ENCODE measurements at places on chromosomes 7 and 10.

- no peak for DNase-seq
Measured at GRCh38 chr7:105130048-105130447, 116.0 kb downstream of the KMT2E start.

GRCh38 chr10:59700709-59701108 is 8.9 kb downstream of the SLC16A9 start:
- no peak for DNase-seq

DNA sequence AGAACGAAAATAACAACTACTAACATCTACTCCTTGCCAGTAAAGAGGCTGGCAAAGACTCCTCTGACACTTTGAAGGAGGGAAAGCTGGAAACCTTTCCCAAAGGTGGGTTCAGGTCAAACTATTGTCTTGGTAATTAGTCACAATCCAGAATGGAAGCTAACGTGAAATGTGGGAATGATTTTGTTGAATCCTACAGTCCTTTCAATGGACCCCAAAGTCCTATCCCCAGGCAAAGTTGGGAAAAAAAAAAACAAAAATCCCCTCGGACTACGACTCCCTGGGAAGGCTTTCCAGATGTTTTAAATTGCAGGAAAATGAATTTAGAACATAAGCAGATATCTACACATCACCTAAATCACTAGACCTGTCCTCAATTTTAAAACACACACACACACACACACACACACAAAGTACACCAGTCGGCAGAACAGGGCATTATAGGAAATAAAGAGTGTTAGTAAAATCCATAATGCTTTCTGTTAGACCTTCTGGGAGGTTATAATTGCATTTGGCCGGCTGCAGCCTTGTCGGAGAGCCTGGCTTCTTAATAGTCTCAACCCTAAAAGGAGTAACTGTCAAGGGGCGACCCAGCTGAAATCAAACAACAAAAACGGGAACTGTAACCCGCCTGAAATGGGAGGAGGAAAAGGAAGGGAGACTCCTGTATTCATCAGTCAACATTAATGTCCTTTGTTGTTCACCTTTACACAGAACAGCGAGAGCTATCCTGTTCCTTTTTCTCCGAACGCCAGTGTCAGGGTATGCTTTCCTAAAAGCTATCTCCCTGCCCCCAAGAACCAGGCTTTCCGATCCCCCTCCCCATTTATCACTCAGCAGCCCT is 1.5 kb downstream of the DOCK4 start:
- peak; percentile 2 for DNase-seq

DNA sequence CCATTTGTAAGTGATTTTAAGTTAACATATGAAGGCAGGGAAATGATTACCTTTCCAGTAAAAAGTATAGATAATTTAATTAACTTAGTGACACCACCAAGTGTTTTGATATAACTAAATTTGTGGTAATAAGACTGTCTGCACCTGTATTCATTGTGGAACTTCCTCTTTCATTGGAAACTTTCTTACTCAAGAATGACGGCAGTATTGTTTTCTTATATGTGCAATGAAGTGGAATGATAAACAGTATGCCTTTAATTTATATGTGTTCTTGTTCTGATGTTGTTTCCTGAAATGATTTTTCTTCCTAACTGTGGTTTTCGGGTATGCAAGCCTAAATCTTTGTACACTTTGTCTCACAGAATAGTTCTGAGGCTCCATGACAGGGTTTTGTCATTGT is 46.4 kb downstream of the CASD1 start:
- DNase-seq, result no peak

GRCh38 chr7:129784437-129784782 is 168.3 kb downstream of the UBE2H start:
- no peak for DNase-seq

DNA sequence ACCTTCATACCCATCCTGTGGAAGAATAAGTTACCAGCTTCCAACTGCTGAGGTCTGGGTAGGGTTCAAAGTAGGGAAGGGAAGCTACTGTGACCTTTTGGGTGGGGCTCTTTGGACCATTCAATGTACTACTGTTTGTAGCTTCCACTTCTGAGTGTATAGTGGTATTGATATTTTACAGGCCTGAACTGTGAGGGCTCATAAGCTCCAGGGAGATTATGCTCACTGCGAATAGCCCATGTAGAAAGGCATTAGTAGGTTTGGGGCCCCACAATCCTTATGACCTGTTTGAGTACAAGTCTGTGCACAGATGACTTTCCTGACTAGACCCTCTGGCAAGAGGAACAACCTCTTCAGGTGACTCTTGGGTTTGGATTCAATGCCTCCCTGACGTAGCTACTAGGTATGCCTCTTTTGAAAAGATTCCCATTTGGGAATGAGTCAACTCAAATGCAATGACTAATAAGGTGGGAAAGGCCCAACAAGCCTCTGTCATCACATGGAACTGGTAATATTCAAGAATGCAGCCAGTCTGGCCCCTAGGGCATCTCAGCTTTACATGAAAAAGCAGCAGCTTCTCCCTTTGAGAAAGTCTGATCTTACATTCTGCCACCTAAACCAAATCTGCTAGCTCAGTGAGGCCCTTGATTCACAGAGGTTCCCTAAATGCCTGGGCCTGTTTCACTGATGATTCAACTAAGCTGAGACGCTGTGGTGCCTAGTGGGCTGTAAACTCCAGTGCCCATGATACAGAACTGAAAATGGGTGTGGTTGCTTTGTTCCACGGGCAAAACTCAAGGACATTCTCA is 79.8 kb downstream of the ABI1 start:
- peak; percentile 93 for DNase-seq

DNA sequence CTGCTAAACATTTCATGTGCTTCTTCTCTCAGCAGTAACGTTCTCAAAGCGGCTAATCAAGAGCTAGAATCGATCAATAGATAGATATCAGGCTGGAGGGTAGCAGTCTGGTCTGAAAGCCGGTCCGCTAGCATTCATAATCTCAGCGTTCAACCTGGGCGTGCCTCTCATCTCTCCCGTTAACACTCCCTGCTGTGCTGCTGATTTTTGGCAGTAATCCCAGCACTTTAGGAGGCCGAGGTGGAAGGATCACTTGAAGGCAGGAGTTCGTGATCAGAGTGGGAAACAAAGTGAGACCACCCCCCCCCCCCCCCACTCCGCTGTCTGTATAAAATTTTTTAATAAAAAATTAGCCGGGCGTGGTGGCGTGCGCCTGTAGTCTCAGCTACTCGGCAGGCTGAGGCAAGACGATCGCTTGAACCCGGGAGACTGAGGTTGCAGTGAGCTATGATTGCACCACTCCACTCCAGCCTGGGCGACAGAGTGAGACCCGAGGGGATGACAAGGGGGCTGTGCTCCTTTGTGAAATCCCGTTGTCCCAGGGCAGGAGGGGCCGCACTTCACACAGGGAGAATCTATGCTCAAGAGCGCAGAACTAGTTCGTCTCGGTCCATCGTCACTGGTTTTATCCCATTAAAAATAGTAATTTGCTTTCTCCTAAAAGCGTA is 624 bp upstream of the CEP55 start:
- DNase-seq, result peak; percentile 57

DNA sequence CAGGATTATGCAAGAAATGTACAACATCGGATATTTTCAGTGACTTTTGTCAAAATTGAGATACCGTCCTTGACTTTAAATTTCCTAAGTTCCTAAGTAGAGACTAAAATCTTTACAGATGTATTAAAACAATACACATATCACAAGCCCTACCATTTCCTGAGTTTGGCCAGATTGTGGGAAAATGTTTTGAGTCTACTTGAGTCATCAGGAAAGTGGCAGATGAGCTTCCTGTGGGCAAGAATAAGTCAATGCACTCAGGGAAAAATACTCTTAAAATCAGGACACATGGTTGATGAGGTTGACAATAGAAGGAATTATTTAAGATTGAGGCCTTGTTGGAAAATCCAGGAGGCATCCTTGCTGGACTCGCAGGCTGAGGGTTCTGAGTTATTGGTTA is 162.5 kb downstream of the SNX10 start:
- DNase-seq, result peak; percentile 19

- no peak for DNase-seq
Measured at GRCh38 chr7:127674361-127674760, 22.4 kb downstream of the SND1 start.

GRCh38 chr7:44101966-44102845 is 1.9 kb upstream of the AEBP1 start:
- peak; percentile 75 for DNase-seq

DNA sequence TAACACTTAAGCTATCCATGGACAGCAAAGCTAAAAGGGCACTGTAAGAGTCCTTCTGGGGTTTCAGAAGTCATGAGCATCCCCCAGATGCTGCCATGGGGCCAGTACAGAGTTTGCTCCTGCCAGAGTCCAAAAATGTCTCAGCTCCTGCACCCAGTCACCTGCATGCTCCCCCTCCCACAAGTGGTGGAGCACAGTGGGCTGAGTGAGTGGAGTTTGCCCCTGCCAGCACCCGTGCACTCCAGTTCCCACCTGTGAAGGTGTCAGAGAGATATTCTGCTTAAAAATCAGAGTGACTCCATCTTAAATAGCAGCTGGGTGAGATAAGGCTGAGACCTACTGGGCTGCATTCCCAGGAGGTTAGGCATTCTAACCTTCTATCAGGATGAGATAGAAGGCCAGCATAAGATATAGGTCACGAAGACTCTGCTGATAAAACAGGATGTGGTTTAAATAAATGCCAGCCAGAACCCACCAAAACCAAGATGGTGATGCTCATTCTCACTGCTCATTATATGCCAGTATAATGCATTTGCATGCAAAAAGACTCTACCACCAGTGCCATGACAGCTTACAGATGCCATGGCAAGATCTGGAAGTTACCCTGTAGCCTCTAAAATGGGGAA is 140.1 kb upstream of the ZNF92 start:
- DNase-seq, result no peak

- no peak for DNase-seq
Measured at GRCh38 chr7:156832195-156832877, 60.6 kb downstream of the LMBR1 start.

GRCh38 chr10:126060261-126060931 is 164.0 kb downstream of the FANK1 start:
- peak; percentile 85 for DNase-seq

DNA sequence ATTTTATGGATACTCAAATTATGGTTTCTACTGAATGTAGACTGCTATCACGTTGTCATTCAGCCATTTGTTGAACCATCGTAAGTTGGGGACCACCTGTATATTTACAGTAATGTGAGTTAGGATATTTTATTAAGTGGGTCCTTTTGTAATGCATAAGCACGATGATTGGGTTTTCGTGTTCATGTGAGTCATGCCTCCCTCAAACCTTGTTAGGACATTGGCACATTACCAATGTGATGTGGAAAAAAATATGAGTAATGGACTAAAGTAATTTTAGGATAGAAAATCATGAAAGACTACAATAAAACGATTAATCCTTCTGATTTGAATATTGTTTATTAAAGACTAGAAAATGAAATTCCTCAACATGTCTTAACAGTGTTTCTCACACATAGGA is 8.7 kb downstream of the SMC3 start:
- peak; percentile 78 for DNase-seq

DNA sequence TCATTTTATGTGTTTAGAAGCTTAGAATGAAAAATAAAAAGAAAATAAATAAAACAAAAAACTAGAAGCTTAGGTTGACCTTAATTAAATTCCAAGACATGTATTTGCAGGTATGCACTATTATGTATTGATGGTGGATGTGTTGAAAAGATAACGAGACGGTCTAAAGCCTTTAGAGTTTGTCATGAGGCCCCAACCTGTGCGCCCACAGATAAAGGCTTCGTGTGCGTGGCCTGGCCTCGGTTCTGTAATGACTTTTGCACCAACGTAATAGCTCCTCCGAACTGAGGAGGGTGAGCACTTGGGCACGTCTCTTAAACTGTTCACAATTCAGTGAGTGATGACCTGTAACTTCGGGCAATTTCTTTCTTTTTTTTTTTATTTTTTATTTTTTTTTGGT is 43.7 kb upstream of the NCAPG2 start:
- DNase-seq, result no peak
